ENCODE measurements at places on chromosomes 3 and 15.

- DNase-seq, result no peak
These were observed 31.0 kb upstream of the AVEN start for GRCh38 chr15:34070003-34070402.

GRCh38 chr3:25817638-25818037, 27.7 kb downstream of the OXSM start:
- DNase-seq, result no peak

DNA sequence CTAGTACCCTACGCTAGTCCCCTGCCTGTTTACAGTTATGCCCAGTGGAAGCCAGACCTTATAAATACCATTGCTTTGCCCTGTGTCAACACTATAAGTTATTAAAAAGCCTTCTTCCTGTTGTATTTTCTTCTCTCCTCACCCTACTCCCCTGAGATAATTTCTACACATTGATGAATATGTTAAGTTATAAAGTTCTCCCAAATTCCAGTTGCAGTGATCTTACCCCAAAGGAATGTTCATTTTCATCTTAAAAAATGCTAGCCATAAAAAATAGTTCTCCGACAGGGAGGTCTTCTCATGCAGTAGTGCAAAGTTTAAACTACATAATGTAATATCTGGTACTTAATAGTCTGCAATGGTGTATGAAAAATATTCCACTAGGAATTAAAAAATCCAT, 58.6 kb downstream of the MAP2K5 start:
- no peak for DNase-seq

- DNase-seq, result no peak
These were observed 5.0 kb downstream of the SUCNR1 start for GRCh38 chr3:151878465-151878864.

DNA sequence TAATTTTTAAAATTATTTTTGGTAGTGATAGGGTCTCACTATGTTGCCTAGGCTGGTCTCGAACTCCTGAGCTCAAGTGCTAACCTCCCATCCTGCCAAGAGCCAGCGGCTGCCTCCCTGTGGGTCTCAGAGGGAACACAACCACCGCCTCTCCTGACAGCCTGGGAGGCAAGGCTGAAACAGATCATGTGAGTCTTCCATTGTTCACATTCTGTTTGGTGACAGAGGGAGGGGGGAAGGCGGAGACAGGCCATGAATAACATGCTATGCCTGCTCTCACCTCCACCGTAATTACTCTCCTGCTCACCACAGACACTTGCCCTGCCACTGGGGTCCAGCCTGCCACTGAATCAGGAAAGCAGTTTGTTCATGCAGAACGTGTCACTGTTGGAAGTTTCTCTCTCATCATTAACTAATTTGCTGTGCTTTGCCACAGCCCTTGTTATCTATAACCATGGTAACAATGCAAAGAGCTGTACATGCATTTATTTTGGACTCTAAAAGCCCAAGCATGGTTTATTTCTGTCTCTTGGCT, 78.4 kb upstream of the RASGRF1 start:
- no peak for DNase-seq

GRCh38 chr3:184814214-184814613, 2.2 kb downstream of the VPS8 start:
- DNase-seq, result no peak

- DNase-seq, result no peak
These were observed 374.3 kb downstream of the MAGI1 start for GRCh38 chr3:65664446-65664845.

DNA sequence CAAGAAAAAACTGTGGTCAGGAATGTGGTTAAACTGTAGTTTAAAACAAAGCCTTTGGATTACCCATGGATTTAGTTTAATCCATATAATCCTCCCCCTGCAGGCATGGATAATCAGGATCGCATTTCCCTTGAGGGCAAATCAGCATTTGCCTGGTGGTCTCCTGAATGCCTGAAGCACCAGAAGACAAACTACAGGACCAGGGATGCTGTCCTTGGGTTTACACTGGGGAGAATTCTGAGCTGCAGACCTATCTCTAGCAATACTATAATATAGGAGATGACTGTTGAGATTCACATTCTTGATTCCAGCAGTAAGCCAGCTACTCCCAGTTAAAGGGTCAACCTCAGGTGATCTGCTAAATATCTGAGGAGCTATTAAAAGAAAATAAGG, 10.6 kb downstream of the PIK3CB start:
- no peak for DNase-seq

GRCh38 chr15:88603885-88604284, 17.3 kb upstream of the AEN start:
- DNase-seq, result no peak

DNA sequence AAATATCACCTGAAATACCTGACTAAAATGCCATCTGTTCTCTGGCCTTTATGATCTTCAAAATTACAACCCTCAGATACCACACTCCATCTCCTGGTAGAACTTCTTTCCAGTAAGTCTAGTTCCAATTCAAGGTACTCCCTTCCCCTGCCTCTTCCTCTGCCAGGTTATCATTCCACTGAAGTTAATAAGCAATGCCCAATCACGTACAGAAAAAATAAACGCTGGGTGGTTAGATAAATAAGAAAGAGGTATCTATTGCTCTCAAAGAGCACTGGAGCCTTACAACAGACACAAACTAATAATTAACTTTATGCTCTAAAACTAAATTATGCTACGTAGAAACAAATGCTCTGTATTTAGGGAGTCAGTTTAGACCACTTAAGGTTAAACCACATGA, 112.5 kb downstream of the MYO9A start:
- DNase-seq, result no peak

- DNase-seq, result no peak
These were observed 437.7 kb downstream of the DIPK2A start for GRCh38 chr3:144409319-144409718.

Data from stimulated activated CD4-positive, alpha-beta T cell treated with anti-CD3 and anti-CD28 coated beads, Interleukin-15, amount 100 ng/mL, for 1 hour (primary cell).